ENCODE measurements at places on chromosomes 3 and 15.

DNA sequence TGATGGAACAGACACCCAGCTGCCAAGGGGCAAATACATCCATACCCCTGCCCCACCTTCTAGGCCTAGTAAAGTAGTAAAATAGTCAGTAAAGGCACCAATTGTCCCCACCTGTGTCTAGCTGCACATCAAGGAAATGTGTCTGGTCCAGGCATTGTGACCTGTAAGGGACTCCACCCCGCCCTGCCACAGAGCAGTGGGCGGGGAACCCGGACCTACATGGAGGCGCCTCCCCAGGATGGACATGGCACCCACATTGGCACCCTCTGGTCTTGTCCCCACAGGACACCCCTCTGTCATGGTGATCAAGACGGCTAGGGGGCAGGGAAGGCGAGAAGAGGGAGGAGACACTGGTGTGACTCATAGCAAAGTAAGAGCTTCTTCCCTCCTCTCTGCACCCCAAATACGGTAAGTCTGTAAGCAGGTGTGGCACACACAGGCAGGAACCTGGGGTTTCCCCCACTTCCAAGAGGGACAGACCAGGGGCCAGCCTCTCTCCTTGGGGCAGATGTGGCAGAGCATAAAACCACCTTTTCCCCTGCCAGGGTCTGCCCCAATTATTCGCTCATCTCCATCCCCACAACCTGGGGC is 13.5 kb upstream of the LINGO1 start:
- DNase-seq = no peak

DNA sequence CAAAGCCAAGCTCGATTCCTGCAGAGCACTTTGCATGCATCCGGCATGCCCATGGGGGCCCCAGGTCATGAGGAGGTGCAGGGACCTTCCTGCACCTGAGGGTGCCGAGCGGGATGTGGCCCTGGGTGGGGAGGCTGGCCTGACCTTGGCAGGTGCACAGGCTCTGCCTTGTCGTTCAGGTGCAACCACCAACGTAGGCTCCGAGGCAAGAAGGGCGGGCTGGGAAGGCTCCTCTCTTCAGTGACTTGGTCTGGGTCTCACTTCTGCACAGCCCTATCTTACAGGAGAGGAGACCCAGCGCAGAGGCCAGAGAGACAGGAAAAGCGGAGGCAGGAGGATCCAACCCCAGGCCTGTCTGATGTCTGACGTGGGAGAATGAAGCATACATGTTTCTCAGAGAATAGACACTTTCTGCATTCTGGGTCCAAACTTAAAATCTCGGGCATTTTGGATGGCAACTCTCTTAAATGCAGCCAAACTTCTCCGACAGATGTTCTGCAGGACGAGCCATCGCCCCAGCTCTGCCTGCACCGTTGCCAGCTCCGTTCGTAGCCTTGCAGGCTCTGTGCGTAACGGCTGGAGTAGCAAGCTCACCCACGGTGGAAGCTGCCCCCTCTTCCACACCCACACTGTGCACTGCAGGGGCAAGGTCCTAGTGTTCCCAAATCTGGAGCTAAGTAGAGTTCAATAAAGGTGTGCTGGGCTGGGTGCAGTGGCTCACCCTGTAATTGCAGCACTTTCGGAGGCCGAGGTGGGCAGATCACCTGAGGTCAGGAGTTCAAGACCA is 60.8 kb upstream of the SNRPA1 start:
- no peak for DNase-seq

DNA sequence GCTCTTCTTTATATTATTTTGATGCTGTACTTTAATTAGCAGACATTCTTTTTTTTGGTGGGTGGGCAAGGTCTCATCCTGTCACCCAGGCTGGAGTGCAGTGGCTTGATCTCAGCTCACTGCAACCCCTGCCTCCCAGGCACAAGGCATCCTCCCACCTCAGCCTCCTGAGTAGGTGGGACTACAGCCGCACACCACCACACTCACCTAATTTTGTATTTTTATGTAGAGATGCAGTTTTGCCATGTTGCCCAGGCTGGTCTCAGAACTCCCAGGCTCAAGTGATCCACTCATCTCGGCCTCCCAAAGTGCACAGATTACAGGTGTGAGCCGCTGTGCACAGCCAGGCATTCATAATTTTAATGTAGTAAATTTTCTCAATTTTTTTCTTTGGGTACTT is 608.1 kb downstream of the ZNF385D start:
- DNase-seq = no peak

DNA sequence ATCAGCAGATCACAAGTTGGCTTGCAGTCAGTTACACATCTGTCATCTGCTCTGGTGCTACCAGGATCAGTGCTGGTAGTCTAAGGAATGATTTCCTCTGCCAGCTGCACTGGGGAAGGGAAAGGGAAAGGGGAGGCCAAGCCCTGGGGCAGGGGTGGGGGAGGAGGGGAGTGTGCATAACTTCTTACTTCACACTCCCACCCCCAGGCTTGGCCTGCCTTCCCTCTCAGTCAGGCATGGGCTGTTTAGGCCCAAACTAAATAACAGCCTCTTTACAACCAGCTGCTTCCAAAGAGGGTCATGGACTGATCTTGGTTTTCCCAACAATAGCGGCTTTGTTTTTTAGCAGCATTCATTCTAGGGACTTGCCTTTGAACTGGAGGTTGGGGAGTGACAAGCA is 86.1 kb upstream of the PSMD6 start:
- peak; percentile 11 for DNase-seq

- DNase-seq = no peak
Observed at GRCh38 chr3:134364061-134364935, 9.9 kb downstream of the AMOTL2 start.

GRCh38 chr3:110804856-110805255 is 266.8 kb upstream of the NECTIN3 start:
- DNase-seq = no peak

DNA sequence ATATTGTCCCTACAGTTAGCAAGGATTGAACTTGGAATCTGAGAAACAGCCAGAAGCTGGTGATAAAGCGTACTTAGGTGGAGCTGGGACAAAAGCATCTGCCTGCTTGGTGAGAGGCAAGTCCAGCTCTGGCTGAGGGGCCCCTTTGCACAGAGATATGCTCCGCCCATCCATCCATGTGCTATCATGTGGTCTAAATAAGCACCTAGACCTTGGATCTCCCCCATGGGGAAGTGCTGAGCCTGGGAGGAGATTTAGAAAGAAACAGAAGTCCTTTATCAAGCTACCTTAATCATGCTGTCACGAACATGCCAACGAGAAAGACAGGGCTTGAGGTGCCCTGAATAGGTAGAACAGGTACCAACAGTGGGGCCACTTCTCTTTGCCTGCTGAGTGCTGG is 369.5 kb downstream of the FOXP1 start:
- DNase-seq = no peak

- DNase-seq = no peak
Observed at GRCh38 chr3:7204848-7205156, 343.9 kb downstream of the GRM7 start.

GRCh38 chr15:98824595-98824994 is 176.3 kb downstream of the IGF1R start:
- no peak for DNase-seq
